ENCODE measurements at places on chromosomes 2 and 18.

- DNase-seq = no peak
Observed at GRCh38 chr2:61138859-61139258, 23.1 kb upstream of the C2orf74 start.

DNA sequence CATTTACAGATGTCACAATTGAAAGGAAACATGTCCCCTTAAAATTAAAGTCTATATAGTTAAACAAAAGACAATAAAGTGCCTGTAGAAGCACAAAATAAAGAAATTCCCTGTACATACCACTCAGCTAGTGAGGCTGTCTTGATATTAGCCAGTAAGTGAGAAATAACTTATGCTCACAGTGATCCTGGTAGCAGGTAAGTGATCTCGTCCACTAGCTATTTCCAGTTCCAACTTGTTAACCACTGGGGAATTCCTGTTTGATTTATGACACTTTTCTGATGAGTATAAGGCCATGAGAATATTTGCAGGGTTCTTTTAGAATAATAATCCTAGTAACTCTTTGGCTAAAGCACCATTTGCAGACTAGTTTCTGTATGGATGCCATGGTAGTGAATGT, 127.9 kb upstream of the PGAP1 start:
- no peak for DNase-seq

GRCh38 chr2:23312996-23313606, 71.9 kb upstream of the KLHL29 start:
- DNase-seq = peak; percentile 87

GRCh38 chr2:15763106-15763821, 171.6 kb downstream of the DDX1 start:
- DNase-seq = no peak

GRCh38 chr18:70036771-70037347, 89.2 kb upstream of the CD226 start:
- no peak for DNase-seq

GRCh38 chr2:226329180-226329579, 470.4 kb downstream of the IRS1 start:
- DNase-seq = no peak

- DNase-seq = no peak
Observed at GRCh38 chr18:22985250-22985649, 52.1 kb downstream of the RBBP8 start.

GRCh38 chr2:140440815-140441214, 1660.6 kb upstream of the NXPH2 start:
- no peak for DNase-seq

- DNase-seq = no peak
Observed at GRCh38 chr2:66570471-66570870, 135.5 kb downstream of the MEIS1 start.

DNA sequence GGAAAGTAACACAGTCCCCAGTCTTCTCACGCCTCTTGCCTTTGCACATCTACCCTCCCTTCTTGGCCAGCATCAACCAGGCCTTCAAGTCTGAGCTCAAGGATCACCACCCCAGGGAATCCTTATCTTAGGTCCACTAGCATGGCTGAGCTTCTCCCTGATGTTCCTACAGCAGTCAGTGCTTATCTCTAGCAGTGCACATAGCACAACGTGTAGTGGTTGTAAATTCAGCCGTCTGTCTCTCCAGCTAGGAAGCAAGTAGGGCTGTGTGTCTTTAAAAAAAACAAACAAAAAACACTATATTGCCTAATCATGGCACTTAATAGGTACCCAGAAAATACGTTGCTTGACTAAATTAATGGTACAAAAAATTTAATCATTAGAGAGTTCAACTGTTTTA, 29.2 kb downstream of the KCNG3 start:
- no peak for DNase-seq

GRCh38 chr18:43919551-43919950, 642.3 kb upstream of the SYT4 start:
- no peak for DNase-seq

GRCh38 chr18:64331419-64331818, 182.5 kb upstream of the LINC00305 start:
- DNase-seq = no peak

DNA sequence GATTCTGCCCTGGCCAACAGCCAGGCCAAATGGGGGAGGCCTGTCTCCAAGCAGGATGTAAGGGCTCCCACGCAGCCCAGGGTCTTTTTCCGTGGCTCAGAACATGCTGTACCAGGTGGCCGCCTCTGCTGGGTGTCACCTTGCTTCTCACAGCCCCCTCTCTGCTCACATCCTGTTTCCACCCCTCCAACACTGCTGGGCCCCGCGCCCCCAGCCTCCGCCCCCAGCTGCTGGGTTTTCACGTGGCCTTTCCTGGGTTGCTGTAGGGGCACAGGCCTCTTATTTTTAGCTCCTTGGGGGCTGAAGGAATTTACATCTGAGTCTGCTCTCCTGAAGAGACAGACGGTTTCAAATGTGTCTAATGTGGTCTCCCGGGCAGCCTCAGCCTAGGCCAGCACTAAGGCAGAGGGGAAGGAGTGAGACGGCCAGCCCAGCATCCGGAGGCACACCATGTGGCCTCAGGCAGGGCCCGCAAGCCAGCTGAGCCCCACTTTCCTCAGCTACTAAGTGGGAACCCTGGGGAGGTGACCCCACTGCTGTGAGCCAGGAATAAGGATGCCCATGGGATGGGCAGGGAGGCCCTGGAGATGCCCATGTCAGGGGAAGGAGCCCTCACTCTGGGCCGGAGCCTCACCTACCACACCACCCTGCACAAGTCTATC, 18.7 kb upstream of the DUSP2 start:
- DNase-seq = no peak

- no peak for DNase-seq
Observed at GRCh38 chr2:119678021-119678656, 862 bp upstream of the TMEM177 start.

GRCh38 chr2:1769703-1770422, 25.5 kb upstream of the PXDN start:
- peak; percentile 92 for DNase-seq

DNA sequence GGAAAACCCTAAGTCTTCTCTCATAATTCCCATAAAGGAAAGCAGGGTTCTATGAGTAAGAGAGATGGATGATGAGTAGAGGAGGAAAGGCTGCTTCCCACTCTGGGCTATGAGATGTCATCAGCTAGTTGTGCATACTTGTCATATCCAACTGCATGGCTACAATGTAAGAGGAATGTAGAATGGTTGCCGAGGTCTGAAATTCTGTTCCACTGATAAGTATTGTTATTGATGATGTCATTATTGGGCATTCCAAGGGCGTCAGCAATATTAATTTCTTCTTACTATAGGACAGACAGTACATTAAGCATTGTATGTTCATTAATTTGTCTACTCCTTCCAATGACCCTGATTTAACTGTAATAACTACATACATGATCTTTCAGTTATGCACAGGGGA, 88.1 kb downstream of the L3MBTL4 start:
- DNase-seq = no peak

DNA sequence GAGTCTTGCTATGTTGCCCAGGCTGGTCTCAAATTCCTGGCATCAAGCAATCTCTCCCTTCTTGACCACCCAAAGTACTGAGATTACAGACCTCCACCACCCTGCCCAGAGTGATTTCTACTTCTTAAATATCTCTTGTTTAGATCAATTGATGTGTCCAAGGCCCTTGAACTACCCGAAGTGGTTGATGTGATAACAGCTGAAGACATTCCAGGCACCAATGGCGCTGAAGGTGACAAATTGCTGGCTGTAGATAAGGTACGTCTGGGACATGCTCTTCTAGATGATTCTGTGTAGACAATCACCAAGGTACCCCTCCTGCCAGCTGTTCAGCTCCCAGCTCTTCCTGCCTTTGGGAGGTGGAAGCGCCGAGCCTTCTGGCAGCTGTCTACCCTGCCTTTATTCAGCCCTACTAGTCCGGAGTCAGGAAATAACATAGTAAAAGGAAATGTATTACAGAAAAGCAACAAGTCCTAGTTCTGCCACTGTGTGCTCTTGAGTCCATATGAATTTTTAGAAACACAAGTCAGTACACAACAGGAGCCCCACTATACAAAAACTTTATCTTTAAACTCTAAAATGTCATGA, 61.3 kb upstream of the BZW1 start:
- no peak for DNase-seq

- no peak for DNase-seq
Observed at GRCh38 chr2:10992023-10992791, 80.5 kb downstream of the KCNF1 start.

DNA sequence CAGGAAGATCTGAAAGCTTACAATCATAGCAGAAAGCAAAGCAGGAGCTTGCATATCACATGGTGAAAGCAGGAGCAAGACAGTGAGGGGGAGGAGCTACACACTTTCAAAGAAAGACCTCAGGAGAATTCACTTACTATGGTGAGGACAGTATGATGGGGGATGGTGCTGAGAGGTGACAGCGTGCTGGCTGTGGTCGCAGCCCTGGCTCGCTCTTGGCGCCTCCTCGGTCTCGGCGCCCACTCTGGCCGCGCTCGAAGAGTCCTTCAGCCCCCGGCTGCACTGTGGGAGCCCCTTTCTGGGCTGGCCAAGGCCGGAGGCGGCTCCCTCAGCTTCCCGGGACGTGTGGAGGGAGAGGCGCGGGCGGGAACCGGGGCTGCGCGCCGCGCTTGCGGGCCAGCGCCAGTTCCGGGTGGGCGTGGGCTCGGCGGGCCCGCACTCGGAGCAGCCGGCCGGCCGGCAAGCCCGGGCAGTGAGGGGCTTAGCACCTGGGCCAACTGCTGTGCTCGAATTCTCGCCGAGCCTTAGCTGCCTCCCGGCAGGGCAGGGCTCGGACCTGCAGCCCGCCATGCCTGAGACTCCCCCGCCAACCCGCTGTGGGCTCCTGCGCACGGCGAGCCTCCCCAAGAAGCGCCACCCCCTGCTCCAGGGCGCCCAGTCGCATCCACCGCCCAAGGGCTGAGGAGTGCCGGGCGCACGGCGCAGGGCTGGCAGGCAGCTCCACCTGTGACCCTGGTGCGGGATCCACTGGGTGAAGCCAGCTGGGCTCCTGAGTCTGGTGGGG, 131.9 kb upstream of the SPATS2L start:
- DNase-seq = no peak

DNA sequence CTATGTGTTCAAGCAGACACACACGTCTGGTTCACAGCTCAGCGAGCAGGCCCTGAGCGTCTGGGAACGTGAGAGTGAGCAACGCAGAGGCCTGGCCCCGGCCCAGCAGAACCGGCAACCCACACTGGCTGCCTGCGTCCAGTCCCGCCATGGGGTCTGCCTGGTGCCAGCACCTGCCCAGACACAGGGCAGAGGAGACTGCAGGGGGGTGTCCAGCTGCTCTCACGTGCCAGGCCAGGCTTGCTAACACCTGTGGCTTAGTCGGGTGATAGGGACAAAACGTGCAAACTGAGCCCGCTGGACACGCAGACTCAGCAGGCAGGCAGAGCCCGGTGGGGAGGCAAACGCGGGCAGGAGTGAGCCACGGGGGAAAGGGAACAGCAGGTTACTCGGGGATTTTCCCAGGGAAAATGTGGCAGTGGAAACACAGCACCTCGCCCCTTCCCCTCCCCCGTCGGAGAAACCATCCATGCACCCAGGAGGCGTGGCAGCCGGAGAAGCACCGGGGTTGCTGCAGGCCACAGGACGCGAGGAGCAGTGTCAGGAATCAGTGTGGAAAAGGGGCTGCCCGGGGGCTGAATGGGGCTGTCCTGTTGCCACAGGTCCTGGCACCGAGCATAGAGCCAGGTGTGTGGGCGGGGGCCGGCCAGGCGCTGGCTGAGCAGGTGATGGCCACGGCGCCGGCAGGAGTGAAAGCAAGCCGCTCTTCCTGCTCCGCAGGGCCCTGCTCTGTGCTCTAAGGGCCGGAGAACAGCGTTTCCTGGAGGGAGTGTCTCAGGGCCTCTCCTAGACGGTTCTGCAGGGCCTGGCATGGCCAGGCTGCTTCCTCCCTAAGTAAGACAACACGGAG, 154.7 kb downstream of the HDAC4 start:
- peak; percentile 60 for DNase-seq

GRCh38 chr18:31233621-31234275, 71.1 kb upstream of the DSC1 start:
- DNase-seq = no peak

GRCh38 chr2:177211576-177212105, 953 bp upstream of the HNRNPA3 start:
- no peak for DNase-seq

- DNase-seq = peak; percentile 85
Observed at GRCh38 chr18:76426737-76427305, 68.2 kb downstream of the ZNF516 start.

- DNase-seq = no peak
Observed at GRCh38 chr18:54608028-54608642, 17.1 kb downstream of the DYNAP start.

DNA sequence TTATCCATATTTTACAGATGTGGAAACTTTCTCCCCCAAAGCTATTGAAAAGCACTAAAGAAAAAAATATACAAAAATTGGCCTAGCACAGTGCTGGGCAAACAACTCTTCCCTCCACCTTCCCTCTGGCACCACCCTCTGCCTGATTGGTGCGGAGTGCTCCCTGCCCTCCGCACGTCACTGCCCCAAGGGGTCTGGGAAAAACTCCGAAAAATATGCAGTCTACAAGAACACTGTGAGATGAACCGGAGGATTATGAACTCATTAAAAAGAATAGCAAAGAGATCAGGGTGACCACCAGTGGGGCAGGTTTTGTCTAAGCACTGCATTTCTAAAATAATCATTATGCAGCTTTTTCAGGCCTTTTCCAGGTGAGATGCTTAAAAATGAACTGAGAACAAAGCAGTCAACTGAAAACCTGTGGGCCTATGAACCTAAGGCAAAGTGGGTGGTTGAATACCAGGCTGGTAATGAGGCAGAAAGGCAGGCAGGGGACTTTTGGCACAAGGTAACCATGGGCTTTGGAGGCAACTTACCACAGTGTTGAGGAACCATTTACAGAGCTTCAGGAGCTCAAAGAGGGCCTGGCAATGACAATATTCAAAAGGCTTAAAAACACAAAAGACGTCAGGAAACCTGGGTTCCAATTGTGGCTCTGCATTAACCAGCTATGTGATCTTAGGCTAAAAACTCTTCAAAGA, 57.5 kb downstream of the AAK1 start:
- no peak for DNase-seq

- no peak for DNase-seq
Observed at GRCh38 chr2:98378901-98379300, 32.6 kb downstream of the CNGA3 start.

DNA sequence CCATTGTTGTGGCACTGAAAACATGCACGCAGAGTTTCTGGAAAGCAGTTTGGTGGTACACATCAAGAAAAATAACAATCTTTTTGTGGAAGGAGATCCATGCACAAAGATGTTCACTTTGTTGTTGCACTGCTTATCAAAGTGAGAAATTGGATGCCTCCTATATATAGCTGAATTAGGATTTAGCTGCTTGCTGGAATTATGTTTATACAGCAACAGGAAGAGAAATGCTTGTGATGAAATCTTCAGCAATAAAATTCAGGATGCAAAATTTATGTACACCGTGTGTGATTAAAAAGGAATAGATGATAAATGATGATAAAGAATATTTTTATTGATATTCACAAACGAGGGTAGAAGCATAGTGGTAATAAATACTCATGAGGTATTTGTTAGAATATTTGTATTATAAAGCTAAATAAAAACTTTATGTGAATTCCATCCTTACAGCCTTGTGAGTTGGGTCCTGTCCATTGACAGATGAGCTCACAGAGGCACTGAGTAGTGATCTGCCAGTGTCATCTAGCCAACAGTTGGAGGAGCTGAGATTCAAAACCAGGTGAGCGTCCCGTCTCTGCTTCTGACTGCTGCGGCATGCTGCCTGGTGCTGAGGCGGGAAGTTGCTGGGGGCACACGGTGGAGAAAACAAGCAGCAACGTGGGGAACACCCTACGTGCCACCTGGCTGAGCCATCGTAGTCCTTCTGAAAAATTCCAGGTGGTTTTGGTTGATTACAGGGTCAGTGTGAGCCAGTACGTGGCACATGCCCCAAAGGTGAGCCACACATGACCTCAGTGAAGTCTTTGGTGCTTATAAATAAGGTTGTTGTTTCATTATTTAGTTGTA, 80.2 kb downstream of the ASAP2 start:
- DNase-seq = no peak
